Type B pancreatic cell (in vitro differentiated cells): ENCODE measurements at places on chromosomes 1 and 21.

GRCh38 chr1:223258751-223259198, 105.2 kb downstream of the SUSD4 start:
- DNase-seq: no peak

GRCh38 chr1:87723193-87723592, 394.5 kb downstream of the LMO4 start:
- no peak for DNase-seq

- no peak for DNase-seq
Observed at GRCh38 chr1:16318555-16318954, 33.7 kb downstream of the FBXO42 start.

DNA sequence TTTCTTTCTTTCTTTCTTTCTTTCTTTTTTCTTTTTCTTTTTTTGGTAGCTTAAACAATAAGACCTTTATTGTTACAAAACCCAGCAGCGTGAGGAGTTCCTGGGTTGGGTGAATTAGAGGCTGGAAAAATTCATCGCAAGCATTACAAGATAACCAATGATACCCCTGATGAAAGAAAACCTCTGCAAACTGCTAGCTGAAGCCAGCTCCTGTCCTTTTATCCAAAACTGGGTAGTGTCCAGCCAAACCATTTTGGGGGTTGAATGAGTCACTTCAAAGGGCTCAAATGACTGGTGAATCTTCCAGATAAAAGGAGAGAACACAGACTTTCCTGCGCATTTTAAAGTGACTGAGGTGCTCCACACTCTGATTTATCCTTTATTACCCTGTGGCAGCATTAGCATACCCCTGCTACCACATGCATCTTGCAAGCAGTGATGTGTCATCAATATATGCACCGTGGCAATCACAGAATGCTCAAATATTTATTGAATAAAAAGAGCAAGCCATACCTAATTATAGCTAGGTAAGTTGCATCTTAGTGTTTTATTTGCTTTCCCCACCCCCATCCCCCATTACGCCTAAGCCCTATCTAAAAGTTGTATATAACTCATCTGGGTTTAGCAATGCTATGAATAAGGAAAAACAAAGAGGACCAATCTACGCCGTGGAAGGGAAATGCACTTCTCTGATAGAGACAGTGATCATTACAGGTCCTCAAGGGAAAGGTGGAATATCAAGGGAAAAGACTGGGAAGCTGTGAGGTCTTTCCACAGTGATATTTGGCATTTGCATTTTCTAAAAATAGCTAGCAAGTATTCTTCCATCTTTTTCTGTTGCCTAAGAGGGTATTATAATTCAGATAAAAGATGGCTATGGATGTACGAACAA, 32.4 kb upstream of the CEP350 start:
- no peak for DNase-seq

- no peak for DNase-seq
Observed at GRCh38 chr1:13652238-13652637, 47.8 kb upstream of the PRDM2 start.

DNA sequence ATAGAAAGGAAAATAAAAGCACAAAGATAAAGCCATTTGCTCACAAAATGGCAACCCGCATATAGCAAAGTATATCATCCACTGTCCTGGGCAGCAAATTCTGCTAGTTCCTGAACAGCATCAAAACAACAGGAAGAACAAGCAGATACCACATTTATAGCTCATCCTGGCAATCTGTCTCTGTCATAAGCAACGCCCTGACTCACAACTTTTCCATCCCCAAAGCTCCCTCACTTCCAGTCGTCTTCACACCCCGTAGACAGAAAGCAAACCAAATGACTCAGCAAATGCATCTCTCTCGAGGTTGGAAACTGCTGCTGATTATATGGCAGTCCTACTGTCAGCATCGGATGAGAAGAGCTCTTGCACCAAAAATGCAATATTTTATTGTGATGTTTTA, 65.8 kb downstream of the AK5 start:
- DNase-seq: no peak

DNA sequence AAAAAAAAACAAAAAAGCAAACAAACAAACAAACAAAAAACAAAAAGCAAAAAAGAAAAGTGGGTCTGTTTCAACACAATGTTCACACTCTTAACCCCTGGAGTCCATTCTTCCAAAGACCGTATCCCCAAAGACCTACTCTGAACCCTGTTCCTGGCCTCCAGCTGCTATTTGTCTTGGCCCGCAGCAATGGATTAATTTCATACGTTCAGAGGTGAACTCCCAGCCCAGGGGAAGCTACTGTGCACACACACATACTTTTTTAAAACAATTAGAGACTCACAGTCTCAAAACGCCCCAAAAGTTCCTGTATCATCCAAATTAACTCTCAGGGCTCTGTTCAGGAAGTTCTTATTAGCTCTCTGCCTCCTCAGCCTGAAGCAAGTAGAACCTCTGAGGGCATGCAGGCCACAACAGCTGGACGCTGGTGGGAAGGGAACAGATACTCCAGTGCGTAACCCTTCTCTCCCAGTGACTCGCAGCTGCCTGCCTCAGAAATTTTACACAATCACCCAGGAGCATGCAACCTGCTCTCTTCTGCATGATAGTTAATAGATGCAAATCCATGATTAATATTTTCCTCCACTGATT, 395.4 kb downstream of the RRAGC start:
- no peak for DNase-seq

DNA sequence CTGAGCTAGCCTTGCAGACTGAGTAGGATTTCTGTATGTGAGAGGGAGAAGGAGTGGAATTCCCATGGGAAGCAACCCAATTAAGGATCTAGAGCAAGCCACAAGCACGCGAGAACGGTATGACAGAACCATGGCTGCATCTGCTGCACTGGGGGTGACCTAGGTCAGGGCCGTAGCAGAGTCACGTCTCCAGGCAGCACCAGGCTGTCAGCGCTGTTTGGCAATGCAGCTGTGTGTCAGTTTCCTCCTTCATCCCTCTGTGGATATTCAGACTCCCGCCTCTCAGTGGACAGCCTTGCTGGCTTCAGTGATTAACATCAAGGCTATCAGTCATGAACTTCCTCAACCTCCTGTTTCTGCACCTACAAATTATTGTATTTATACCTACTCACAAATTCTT, 118.1 kb upstream of the PPP2R5A start:
- DNase-seq: no peak

GRCh38 chr1:22978299-22978698, 5.6 kb upstream of the LACTBL1 start:
- no peak for DNase-seq

DNA sequence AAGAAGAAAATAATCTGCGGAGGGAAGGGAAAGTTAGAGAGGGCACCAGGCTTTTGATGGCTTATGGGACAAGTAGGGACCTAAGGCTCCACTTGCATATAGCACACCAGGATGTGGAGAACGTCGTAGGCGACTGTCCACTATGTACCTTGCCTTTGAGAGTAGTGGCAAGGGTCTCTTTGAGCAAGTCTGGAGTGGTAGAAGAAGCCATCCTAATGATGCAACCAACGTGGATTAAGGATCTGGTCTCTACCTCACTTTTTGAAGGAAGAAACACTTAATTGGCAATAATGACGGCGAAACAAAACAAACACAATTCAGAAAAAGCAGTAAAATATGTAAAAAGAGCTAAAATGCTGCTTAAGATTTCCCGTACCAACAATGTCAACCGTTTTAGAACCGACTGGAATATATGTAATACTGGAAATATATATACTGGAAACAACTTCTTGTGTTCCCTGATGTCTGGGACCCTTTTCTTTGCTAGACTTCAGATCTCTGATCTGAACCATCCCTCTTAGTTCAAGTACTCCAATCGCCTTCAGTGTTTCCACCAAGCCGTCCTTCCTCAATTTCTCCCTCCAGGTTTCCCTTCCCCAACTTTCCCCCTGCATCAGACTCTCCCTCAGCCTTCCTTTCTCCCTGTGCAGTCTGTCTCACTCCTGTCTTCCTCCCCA, 821 bp upstream of the KHDRBS1 start:
- DNase-seq: no peak

DNA sequence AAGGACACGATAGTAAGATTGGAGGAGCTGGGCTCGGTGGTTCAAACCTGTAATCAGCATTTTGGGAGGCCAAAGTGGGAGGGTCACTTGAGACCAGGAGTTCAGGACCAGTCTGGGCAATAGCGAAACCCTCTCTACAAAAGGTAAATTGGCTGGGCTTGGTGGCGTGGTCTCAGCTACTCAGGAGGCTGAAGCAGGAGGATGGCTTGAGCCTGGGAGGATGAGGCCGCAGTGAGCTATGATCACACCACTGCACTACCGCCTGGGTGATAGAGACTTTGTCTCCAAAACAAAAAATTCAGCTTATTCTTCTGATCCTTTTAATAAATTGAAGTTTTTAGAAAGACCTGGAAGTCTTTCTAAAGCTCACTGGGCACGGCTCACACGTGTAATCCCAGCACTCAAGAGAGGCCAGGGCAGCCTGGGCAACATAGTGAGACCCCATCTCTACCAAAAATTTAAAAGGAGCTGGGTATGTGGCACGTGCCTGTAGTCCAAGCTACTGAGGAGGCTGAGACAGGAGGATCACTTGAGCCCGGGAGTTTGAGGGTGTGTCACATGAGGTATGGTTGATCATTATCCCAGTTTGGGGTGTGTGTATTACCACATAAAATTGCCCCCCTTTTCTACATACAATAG, 15.3 kb downstream of the MASP2 start:
- no peak for DNase-seq

- no peak for DNase-seq
Observed at GRCh38 chr21:42304556-42305454, 10.4 kb downstream of the TFF3 start.

DNA sequence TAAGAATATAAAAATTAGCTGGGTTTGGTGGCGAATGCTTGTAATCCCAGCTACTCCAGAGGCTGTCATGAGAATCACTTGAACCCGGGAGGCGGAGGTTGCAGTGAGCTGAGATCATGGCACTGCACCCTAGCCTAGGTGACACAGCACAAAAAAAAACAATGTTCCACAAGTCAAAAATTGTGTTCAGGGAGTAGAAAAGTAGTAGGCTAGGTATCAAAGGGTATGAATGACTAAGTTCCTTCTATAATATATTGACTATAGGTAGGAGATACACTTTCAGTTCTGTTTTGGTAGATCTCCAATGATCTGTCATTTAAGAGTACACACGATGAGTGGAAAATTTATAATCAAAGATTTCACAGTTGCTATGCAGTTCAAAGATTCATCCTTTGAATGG, 16.7 kb downstream of the USP48 start:
- no peak for DNase-seq

- DNase-seq: no peak
Observed at GRCh38 chr1:78500529-78500928, 9.8 kb downstream of the PTGFR start.

DNA sequence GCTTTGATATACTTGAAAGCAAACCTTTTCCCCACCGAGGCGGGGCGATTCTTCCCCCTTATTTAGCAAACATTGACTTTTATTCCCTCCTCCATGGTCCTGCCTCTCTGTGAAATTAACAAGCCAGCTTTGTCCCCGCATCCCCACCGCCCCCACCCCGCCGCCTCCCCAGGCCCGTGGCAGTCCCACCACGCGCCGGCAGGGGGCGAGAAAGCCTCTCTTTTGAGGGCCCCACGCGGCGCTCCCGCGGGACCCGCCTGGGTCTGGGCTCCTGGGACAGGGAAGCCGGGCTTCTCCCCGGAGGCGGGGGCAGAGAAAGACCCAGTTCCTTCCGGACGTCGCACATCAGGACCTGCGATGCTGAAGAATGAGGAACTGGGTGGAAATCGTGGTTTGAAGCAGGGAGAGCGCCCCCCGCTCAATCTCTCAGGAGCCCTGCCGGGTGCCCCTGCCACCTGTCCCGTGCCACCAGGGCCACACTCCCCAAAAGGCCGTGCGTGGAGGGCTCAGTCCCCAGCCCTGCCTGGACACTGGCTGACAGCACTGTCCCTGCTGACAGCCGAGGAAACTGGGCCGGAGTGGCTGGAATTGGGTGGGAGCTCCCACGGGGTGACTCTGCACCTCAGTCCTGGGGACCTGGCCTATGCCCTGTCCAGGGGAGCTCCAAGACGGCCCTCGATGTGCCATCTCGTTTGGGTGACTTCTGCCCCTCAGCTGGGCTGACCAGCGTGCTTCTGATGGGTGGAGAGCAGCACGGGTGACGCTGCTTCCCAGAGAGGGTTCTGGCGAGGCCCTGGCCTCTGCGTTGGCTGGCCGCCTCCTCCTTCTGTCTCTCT, 8.6 kb upstream of the ACTRT2 start:
- no peak for DNase-seq

GRCh38 chr1:2311184-2312032, 79.9 kb downstream of the MORN1 start:
- no peak for DNase-seq

- DNase-seq: no peak
Observed at GRCh38 chr1:68916221-68916902, 419.5 kb upstream of the DEPDC1 start.

- no peak for DNase-seq
Observed at GRCh38 chr1:210129759-210130158, 102.8 kb upstream of the SERTAD4 start.

GRCh38 chr1:185108321-185108720, 48.4 kb downstream of the TRMT1L start:
- no peak for DNase-seq

DNA sequence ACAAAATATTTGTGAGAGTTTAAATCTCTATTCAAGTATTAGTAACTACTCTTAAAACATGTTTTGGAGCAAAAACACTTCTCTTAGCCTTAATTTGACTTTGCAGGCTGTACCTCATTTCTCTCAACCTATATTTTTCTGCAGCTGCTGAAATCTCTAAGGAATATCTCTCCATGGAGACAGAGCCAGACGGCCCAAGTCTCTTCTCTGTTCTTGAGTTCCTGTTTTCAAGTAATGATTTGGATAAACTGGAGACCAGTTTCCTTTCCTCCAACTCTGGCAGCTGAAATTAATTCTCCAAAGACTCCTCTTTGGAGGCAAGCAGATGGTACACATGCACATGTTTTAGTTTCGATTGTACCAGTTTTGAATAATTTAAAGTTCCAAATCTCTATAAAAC, 659.7 kb upstream of the NEGR1 start:
- DNase-seq: no peak

- DNase-seq: no peak
Observed at GRCh38 chr1:244304656-244305055, 147.1 kb downstream of the ADSS2 start.

DNA sequence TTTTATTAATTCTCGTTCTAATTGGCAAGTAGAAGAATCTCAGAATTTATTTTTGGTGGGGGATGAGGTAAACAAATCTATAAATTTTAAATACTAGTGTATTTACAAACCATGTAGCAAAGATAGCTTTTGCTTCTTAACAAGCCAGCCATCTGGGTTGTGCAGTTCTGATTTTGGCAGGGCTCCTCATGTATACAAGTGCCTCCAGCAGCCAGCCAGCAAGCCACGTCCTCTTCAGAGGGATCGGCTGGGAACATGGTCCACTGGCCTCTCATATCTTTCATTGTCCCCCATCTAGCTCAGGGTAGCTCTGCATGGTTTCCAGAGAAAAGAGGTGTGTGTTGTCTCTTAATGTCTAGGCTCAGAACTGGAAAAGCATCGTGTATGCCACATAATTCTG, 659.1 kb downstream of the MRPL39 start:
- no peak for DNase-seq

- no peak for DNase-seq
Observed at GRCh38 chr1:204456826-204457442, 37.7 kb downstream of the PIK3C2B start.
